AG04450 (cell line): ENCODE measurements at places on chromosomes 2 and 18.

- no peak for DNase-seq
These were observed at the start of gene PSD4 for GRCh38 chr2:113173542-113174375. PSD4 (plus strand) TSS chr2:113173971; CDS start chr2:113182457, 8,486 bp downstream.

GRCh38 chr2:188519136-188519535 is 227.5 kb downstream of the GULP1 start:
- DNase-seq, result no peak

DNA sequence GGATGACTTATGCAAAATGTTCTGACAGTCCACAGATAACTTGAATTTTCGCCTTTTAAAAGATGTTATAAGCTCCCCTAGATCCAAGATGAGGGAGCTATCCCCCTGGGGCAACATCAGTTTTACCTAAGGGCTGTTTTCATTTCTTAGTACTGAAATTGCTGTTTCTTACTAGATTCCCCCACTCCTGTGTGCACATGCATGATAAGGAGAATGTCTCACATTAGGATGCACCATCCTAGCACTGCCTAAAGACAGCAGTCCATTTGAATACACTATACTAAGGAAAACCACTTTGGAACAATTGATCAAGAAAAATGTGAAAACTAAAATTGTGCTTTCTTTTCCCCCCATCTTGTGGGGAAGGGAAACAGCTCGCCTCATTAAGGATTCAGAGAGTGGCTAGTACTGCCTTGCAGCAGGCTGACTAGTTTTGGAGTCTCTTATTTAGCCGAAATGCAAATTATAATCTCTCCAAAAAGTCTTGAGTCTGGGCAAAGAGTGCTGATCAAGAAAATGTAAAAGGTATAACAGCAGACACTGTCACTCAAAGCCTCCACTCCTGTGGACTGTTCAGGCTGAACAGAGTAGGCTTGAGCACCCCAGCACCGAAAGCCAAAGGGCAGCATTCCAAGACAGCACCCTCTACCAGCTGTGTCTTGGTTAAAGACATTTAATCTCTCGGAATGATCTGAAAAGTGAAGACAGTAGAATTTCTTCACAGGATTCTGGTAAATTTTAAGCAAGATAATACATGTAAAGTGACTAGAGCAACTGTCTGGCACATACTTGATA is 65.0 kb downstream of the ZNF385B start:
- no peak for DNase-seq

DNA sequence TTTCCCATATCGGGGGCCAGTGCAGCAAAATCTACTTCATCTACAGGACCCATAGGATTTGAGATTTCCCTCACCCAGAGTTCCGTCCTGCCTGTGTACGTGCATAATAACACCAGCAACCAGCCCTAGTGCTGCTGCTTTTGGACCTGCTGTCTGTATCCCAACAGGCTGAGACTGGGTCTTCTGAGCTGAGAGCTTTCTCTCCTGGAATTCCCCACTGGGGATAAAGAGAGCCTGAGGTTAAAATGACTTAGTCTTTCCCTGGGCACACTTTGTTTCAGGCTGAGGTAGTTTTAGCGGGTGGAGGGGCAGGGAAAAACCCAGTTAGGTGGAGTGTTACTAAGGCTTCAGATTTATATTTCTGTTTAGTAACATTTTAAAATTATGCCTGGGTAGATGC is 62.5 kb downstream of the SERTAD2 start:
- DNase-seq, result no peak
